ENCODE measurements at places on chromosomes 7 and 10.

DNA sequence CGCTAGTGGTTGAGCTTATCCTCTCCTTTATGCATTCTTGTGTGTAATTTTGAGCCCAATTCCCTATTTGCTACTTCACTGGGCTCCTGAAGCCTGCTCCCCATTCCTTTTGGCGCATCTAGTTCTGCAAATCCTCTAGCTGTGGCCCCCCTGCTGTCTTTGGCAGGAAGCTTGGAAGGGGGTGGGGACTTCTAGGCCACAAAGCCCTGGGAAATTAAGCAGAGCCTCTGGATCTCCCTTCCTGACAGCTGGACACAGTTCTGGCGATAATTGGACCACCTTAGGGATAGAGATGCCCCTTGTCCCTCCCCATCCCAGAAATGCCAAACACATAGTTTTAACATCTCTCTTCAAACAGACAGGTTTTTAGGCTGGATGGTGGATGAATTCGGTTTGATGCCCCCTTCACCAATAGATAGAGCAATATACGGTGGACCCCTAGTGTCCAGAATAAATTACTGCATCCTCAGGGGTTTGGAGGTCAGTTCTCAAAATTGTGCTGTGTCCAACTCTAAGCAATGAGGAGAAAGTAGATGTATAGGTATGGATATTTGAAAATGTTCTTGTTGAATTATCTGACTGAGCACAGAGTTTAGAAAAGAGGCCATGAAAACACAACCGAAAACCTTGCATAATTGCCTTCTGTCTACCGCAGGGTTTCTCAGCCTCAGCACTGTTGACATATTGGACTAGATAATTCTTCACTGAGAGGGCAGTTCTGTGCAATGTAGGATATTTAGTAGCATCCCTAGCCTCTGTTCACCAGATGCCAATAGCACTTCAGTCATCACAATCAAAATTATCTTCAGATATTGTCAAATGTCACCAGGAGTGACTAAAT is 75.5 kb downstream of the PAPSS2 start:
- peak; percentile 34 for DNase-seq

GRCh38 chr7:90674625-90675024 is 78.5 kb downstream of the CDK14 start:
- no peak for DNase-seq

GRCh38 chr7:127251465-127252376 is 1.0 kb downstream of the GRM8 start:
- no peak for DNase-seq

GRCh38 chr10:80741278-80741677 is 203.6 kb downstream of the SH2D4B start:
- no peak for DNase-seq

DNA sequence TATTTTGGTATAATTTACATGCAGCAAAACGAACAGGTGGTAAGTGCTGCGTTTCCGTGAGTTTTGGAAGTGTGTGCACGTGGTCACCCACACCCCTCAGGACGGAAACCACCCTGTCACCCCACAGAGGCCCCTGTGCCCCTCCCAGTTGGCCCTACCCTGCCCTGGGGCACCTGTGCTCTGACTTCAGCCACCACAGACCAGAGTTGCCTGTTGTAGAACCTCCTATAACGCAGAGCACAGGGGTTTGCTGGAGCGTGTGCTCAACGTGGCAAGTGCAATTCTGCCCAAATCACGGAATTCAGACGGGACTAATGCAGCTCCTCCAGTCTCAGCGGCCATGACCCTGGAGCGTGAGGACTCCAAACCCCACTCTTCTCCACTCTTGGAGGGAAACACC is 9.6 kb upstream of the CFAP46 start:
- DNase-seq, result no peak

DNA sequence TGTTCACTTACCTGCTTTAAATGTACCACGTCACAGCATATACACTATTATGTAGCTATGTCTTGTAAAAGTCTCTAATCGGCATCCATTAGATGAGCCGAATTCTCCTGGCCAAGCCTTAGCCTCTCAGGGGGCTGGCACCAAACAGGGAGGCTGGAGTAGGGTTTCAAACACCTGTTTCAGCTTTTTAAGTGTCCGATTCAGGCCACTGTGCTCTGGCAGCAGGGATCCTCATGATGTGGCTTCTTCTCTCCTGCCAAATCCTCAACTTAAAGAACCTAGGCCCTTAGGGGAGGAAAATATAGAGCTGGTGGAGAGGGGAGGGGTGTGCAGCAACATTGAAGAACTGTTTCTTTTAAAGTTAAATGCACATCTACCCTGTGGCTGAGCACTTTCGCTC is 68.5 kb upstream of the NFKB2 start:
- DNase-seq, result no peak

DNA sequence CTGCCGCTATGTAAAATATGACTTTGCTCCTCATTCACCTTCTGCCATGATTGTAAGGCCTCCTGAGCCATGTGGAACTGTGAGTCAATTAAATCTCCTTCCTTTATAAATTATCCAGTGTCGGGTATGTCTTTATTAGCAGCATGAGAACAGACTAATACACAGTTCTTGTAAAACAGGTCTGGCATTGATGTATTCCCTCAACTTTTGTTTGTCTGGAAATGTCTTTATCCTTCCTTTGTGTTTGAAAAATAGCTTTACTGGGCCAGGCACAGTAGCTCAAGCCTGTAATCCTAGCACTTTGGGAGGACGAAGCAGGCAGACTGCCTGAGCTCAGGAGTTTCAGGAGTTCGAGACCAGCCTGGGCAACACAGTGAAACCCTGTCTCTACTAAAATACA is 14.5 kb downstream of the IPMK start:
- DNase-seq, result no peak

GRCh38 chr10:34815185-34816084 is at the start of gene PARD3:
TSS of gene PARD3 (minus strand) at chr10:34815296. CDS start at chr10:34814995, 301 bp downstream.
- peak; percentile 31 for DNase-seq

GRCh38 chr7:29877196-29877595 is 70.9 kb downstream of the WIPF3 start:
- DNase-seq, result peak; percentile 58

DNA sequence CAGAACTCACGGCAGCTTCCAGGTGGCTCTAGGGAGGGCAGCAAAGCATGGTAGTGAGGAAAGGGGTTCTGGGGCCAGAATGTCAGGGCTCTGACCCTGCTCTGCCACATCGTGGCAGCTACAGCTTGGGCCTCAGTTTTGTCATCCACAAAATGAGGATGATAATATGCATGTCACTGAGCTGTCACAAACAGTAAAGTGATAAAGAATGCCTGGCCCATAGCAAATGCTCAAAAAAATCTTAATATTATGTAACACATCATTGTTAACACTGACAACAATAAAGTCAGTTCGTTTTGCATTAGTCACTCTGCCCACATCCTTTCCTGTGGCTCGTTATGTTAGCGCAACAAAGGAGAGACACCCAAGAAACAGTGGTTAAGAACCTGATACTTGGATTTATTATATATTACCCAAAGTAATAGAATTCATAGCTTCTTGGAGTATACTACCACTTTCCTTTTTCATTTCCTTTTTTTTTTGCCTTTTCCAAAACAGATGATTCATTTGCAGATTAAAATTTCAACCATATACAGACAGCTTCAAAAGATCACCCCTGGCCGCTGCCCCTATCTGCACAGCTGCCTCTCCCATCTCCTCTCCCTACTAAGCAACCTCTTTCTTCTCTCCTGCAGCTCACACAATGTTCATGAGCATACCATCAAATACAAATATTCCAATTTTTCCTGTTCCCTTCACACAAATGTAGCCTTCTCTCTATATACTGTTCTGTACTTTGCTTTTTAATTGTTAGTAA is 45.5 kb upstream of the DDC start:
- no peak for DNase-seq

DNA sequence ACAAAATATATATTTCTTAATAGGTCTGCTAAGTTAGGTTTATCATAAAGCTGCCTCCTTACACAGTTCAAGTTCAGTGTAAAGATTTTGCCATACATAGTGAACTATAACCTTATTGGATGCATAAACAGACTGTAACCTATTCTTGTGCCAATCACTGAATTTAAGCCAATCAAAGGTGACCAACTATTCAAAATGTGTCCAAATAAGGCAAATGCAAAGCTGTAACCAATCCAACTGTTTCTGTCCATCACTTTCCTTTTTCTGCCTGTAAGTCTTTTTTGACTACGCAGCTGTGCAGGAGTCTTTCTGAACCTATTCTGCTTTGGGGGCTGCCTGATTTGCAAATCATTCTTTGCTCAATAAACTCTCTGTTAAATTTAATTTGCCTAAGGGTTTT is 11.6 kb upstream of the DNMBP start:
- DNase-seq, result no peak

DNA sequence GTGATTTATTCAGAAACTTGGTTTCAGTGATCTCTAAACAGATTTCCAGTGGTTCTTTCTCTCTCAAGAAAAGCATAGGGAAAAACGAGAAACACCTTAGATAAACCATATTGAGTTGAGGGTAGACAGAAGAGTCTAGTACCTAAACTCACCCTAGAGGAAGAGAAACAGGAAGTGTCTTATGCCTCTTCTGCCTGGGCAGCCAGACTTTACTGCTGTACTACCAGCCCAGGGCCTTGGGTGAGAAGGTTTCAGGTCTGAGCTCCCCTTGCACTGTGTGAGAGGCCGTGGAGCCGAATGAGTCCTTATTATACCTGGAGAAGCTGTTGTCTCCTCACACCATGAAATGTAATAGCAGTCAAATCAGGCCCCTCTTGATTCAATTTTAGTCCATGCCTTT is 18.2 kb downstream of the HIF1AN start:
- DNase-seq, result no peak

GRCh38 chr7:117349570-117349969 is 26.7 kb upstream of the WNT2 start:
- DNase-seq, result no peak

DNA sequence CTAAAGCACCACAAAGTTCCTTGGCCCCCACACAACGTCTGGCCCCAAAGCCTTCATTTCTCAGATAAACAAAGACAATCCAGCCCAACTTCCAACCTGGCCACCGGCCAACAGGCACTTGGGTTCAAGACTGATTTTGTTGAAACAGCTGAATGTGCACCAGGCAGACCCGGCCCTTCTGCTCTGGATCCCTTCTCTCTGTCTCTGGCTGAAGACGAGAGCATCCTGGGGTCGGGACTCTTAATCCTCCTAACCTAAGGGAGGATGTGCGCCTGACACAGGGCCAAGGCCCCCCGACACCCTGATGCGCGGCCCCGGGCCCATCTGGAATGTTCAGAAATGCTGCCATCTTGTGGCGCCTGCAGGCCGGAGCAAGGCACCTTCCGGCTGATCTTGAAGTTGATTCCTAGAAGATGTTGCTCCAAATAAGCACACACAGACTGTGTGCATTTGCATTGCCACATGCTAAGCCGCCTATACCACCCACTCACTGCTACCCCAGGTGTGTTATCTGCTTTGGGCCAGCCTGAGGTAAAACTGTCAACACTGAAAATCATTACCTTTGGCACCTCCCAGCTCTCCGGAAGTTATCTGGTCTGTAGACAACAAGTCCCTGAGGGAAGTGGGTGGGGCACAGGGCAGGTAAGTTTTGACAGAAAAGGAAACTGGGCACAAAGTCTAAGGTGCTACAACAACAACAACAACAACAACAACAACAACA is 98.4 kb upstream of the HABP2 start:
- DNase-seq, result peak; percentile 24

DNA sequence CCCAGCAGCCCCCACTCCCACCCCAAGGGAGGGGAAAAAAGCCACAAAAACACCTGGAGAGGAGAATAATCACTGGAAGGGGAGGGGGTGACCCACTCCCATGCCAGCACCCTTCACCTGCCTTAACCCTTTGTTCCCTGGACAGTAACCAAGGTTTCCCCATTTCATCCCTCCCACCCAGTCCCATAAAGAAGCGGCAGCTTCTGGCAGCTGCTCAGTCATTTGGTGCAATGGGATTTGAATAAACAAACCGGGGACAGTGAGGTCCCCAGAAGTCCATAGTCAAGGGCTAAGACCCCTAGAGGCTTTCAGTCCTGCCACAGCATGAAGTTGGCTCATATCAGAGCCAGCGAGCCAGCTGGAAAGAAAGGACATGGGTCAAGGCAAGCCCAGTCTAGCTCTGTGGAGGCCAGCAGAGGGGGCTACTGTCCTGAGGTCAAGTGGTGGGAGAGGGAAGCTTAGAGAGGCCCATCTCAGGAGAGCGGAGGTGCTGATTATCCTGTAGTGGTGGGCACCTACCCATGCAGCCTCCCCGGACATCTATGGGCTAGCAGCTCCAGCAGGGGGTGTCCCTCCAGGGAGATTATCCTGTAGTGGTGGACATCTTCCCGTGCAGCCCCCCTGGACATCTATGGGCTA is 58.9 kb upstream of the LBX1 start:
- DNase-seq, result no peak

DNA sequence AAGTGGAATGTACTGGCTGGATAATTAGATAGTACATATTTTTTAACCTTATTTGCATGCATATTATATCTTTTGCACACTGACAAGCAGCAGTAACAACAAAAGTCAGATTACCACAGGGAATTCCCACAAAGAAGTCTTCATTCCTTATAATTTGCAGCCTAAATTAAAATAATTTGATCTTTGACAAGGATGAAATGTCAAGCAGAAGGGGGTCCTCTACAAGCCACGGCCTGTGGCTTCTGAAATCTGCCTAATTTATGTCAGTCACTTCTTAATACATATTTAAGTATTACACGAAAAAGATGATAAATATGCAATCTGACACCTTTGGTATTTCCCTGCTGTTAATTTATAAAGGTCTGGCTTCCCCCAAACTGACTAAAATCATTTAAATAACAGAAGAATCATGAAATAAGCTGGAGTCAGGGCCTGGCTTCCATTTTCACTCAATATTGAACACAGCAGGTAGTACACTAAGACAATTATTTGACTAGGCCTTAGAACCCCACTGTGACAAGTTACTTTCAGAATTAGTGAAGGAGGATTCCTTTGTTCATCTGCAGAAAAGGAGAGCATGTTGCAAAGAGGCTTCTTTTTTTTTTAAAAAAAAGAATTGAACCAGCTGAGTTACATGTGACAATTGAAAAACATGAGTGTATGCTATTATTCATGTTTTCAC is 351.1 kb upstream of the ETV1 start:
- peak; percentile 17 for DNase-seq

- DNase-seq, result no peak
Observed at GRCh38 chr7:107232568-107233090, 63.8 kb downstream of the HBP1 start.

DNA sequence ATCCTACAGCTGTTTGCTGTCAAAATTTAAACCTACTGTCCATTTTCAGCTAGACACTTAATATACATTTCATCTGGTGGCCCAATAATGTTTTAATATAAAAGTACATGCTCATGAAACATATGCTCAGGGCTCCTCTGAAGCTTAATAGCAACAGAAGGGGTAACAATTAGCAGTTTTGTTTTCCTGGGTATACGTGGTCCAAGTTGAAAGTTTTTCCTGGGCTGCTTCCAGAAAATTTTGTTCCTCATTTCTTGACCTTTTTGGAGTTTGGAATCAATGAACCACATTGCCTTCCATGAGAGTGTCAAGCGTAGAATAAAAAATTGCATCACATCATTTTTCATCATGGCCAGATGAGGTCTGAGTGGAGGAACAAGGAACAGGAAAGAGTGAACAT is 537.3 kb upstream of the MGMT start:
- no peak for DNase-seq

- no peak for DNase-seq
Observed at GRCh38 chr10:116307455-116307854, 16.8 kb upstream of the CCDC172 start.

Measured in COR-L47 (cell line).